ENCODE measurements at places on chromosomes 12 and 14. TPM values are rescaled to one million over a fixed set of nuclear protein-coding genes. Genes with fewer than 3 reads are reported as not detected.

KLRF1 gene
- not detected for polyA plus RNA-seq

GXYLT1 gene
- polyA plus RNA-seq: 17.2 TPM

SLC25A47 gene
- not detected for polyA plus RNA-seq

PIK3C2G gene
- 0.10 TPM for polyA plus RNA-seq

ARHGAP9 gene
- 5.8 TPM for polyA plus RNA-seq

OVCH1 gene
- polyA plus RNA-seq: 0.41 TPM

CD9 gene
- polyA plus RNA-seq: 55.9 TPM

RAB35 gene
- polyA plus RNA-seq: 31.9 TPM

POTEG gene
- polyA plus RNA-seq: 0.08 TPM

KIF5A gene
- 0.20 TPM for polyA plus RNA-seq

KRT3 gene
- not detected for polyA plus RNA-seq

FOXN4 gene
- polyA plus RNA-seq: 0.14 TPM

DNA sequence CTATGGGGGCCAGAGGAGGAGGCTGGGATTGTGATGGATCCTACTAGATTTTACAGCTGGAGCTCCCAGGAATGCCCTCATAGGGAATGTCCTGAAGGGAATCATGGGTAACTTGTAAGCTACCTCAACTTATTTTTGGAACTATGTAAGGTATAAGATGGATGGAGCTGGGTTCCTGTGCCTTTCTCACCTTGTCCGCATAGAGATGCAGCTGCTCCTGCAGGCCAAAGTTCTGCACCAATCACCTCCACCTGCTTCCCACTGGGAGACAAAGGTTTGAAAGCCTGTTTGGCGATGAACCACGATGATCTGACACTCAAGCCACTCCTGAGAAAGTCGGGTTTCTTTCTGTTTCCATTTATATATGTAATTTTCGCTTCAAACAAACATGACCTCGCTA is 648 bp upstream of the AKAP5 start:
- DNase-seq: no peak

GRCh38 chr14:38053666-38054065 is 154.0 kb upstream of the SSTR1 start:
- DNase-seq: no peak

DNA sequence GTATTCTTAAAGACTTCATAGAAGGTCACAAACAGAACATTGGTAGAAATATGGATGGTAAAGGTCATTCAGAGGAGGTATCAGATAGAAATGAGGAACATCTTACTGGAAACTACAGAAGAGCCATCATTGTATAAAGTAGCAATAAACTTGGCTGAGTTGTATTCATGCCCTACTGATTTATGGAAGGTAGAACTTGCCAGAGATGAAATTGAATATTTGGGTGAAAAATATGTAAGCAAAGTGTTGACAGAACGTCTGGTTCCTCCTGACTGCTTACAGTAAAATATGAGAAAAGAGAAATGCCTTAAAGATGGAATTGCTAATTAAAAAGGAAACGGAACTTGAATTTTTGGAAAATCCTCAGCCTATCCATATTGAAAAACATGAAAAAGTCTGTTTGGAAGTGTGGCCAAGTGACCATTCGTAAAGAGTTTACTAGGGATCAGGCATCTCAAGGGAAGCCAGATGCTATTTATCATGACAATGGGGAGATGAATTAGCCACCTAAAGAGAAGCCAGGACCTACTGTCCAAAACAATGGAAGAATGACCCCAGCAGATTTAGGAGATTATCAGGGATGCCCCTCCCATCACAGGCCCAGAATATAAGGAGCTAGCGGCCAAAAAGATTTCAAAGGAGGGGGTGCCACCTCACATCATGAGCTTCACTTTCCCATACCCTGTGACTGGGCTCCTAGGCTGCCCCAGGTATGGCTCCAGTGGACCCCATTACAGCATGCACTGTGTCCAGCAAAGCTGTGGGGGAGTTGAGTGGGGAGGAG is 189.3 kb downstream of the ITPR2 start:
- no peak for DNase-seq

GRCh38 chr12:48954841-48955501 is 2.3 kb downstream of the ARF3 start:
- DNase-seq: no peak

DNA sequence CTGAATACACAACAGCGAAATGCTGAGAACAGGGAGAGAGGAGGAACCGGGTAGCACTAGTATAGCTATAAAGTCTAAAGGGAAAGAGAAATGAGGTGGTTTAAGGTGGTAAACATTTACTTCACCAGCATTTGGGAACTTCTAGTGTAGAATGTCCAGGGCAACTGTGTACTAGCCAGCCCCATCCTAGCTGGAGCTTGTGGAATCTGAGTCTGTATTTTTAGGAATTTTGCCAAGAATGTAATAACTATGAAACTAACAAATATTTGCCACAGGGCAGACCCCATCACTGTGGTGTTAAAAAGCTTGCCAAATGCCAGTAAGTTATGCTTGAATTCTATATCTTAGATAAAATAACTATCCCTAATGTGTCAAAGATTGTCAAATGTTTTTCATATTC is 398.9 kb upstream of the MIS18BP1 start:
- no peak for DNase-seq

GRCh38 chr14:98791661-98792060 is 480.3 kb downstream of the BCL11B start:
- DNase-seq: no peak

DNA sequence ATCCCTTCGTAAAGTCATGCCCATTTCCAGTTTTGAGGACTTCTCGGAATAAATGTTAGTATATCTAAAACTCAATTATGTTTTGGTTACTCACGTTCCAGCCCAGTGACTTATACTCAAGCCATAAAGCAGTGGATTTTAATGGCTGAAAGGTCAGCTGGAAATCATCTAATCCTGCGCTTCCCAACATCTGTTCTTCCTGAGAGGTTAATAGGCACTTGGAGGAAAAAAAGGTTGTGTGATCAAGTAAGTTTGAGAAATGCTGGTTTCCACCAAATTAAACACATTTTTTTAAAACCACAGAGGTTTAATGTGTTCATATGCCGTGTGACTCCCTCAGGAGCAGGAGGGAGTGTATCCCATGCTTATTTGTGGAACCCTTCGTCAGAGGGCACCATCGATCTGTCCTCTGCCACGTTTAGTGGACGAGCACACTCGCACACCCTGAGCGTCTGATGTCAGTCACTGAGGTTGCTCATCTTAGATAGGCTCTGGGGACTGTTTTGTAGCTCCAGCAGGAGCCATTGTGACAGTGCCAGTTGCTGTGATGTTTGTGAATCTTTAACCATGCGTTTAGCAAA is 41.4 kb downstream of the FBXL14 start:
- DNase-seq: no peak

- no peak for DNase-seq
These were observed 21.0 kb upstream of the MIA2 start for GRCh38 chr14:39212693-39213092.

DNA sequence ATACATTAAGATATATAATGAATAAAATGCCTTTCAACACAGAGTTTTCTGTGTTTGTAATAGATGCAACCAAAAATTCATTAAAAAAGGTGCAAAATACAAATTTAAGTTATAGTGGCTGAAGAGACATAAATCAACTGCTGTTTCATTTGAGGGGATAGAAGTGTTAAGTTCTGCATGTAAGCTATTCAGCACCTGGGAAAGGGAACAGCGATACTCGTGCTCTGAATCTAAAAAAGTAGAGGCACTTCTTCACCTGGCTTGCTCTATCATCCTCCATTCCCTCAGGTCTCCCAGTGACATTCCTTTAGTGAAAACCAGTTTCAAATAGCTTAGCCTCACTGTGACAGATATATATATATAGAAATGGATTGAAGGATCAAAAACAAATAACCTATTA is 222.6 kb downstream of the ACSS3 start:
- DNase-seq: no peak

- DNase-seq: no peak
These were observed 29.1 kb downstream of the NOC4L start for GRCh38 chr12:132173135-132174014.

DNA sequence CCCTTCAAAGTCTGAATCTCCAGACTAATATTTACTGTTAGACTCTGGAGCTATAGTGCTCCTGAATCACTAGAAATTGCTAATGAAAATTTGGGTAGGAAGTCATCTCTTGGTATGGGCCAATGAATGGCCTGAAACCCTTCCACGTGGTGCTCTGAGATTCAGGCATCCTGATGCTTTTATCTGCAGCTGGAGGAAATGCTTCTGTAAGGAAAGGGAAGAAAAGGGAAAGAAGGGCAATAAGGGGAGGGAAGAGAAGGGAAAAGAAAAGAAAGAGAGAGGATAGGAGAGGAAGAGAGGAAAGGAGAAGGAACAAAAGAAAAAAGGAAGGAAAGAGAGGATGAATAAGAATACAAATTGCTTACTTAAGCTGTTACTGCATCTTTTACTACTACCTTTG is 182.3 kb downstream of the GRIP1 start:
- no peak for DNase-seq

GRCh38 chr12:85076688-85077430 is 40.7 kb downstream of the LRRIQ1 start:
- DNase-seq: peak; percentile 11

DNA sequence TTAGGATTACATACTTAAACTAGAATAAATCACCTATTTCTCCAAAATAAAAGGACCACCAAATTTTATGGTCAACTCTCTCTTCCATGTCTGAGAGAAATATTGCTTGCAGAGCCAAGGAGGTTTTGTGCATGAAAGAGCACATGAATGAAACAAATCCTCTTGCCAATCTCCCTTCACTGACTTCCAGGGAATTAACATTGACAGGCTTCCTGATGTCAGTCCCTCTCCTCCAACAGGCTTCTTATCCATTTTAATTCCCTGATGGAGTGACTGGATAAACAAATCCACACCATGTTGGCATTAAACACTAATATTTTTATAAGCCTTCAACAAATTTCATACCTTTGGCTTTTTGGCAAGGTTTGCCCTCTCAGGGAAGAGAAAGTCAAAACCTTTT is 45.3 kb upstream of the CNTN1 start:
- DNase-seq: peak; percentile 34

GRCh38 chr12:122942637-122943036 is 23.6 kb downstream of the ABCB9 start:
- no peak for DNase-seq

DNA sequence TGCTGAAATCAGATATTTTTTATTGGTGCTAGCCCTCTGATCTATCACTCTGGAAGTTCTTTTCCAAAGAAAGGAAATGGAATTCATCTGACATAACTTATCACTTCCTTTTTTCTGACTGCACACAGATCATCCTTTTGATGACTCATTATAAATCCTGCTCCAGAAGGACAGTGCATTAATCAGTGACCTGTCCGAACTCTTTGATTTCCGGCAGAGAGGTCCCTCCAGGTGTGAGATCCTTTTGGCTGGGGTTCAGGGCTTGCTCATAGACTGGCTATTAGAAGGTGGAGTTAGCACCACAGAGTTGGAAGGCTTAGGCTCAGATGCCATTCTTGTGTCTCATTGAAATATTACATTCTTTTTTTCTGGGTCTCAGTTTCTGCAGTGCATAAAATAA is 328.2 kb downstream of the ZFP36L1 start:
- DNase-seq: peak; percentile 45

- DNase-seq: no peak
These were observed 14.8 kb upstream of the PLA2G1B start for GRCh38 chr12:120342175-120343038.

DNA sequence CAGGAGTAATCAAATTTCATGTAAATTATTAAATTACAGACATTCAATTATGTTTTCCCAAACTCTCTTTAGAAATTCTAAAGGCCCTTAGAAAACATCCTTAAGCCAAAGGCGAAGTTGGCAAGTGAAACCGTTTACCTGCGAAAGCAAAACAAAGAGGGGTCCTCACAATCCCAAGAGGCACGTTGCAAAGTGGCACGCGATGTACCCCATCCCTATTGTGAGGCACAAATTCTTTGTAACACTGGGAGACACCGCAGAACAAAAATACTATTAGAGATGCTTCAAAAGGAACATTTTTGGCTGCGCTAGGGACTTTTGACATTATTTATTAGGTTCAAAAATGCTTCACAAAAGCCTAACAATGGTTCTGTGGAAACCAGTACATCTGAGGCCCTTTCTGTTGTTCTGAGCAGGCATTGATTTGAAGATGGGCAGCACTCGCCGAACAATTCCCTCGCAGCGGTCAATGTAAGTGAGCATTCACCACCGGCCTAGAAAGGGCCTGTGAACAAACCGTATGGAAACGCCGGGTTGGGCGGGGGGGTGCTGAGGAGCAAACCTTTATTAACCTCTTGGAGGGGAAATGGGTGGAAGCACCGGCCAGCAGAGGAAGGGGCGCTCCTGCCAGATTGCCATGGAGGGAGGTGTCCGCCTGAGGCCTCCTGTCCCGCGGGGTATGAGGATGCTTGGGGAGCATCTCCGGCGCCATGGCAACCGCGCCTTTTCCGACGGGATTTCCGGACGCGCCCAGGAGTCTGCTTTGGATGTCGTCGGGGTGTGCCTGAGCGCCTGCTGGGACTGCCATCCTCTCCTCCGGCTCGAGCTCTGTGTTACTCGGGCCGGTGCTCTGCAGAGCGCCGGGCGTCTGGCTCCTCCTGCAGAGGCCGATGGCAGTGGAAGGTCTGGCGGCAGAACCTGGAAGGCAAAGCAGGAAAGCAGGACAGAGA is 193.9 kb downstream of the C12orf42 start:
- DNase-seq: no peak

DNA sequence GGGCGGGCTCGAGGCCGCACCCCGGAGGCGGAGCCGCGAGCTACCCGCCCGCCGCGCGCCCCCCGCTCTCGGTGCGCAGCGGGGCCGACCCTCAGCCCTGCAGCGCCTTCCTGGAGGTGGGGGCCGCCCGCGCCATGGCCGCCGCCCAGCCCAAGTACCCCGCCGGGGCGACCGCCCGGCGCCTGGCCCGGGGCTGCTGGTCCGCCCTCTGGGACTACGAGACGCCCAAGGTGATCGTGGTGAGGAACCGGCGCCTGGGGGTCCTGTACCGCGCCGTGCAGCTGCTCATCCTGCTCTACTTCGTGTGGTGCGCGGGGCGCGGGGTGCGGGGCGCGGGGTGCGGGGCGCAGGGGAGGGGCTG is at the start of gene P2RX2:
TSS of gene P2RX2 (plus strand) at position 94 of the 361 bp plus-strand sequence. CDS start at position 135, 41 bp downstream.
- DNase-seq: no peak

- no peak for DNase-seq
These were observed 22.3 kb downstream of the ATP2B1 start for GRCh38 chr12:89686311-89686710.

GRCh38 chr12:27922531-27923139 is 49.9 kb downstream of the PTHLH start:
- no peak for DNase-seq

GRCh38 chr12:28145216-28145615 is 45.0 kb upstream of the CCDC91 start:
- no peak for DNase-seq

DNA sequence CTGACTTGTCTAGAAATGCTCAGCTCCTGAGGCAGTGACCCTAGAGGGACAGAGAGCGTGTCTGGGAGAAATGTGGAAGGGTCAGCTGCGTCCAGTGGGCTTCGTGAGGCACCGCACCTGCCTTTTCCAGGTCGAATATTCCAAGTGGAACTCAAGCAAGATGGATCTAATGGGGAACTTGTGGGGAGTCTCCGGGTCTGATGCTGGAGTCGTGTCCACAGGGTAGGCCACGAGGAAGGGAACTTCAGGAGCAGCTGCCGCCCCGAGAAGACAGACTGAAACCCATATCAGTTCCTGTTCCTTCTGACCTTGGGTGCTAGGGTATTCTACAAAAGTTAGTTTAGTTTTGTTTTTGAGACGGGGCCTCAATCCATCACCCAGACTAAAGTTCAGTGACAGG is 67.5 kb downstream of the TNFAIP2 start:
- DNase-seq: no peak
